ENCODE measurements at places on chromosomes 12 and 14.

GRCh38 chr12:113291586-113291985, 43.3 kb downstream of the SLC8B1 start:
- no peak for DNase-seq

GRCh38 chr14:101073598-101073965, 170.1 kb upstream of the RTL1 start:
- peak; percentile 8 for DNase-seq

DNA sequence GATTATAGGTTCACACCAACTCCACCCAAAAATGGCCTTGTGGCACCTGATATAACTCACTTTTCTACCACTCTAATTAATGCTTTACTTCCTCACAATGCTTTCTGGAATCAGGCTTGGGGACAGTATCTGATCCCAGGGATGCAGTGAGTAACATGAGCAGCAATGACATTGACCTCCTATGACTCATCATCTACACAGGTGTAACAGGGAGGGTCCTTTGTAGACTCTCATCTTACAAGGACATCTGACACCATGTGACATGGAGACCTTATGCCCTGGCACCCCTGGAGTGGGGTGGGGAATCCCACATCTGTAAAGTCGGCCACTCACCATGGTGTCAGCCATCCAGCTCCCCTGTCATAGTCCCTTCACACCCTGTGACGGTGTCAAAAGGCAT, 586.4 kb downstream of the MED13L start:
- DNase-seq: no peak

GRCh38 chr14:70943838-70944237, 36.6 kb downstream of the PCNX1 start:
- DNase-seq: no peak

DNA sequence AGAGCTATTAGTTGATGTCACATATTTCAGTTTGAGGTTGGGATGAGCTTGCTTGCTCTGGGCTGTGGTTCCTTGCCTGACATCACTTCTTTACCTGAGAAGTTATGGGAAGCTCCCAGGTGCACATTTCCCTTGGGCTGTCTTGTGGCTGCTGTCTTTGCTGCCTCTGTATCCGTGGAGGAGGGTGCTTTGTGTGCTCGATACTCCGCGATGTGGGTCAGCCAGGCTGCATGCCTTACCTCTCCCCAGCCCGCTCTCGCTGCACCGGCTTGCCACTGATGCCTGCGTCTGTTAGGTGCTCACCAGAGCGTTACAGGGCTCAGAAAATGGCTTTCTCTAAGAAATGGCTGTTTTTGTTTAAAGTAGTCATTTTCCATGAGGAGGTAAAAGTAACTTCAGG, 19.6 kb downstream of the PELI2 start:
- no peak for DNase-seq

GRCh38 chr12:6904280-6905276, at the start of gene LRRC23:
Gene LRRC23, plus strand, starts transcription at chr12:6904822. Its CDS starts 812 bp downstream, at chr12:6905634.
- peak; percentile 100 for DNase-seq

- no peak for DNase-seq
Observed at GRCh38 chr12:84043355-84043754, 869.2 kb downstream of the SLC6A15 start.

- no peak for DNase-seq
Observed at GRCh38 chr12:130761537-130762318, 45.6 kb upstream of the RIMBP2 start.

GRCh38 chr14:55267820-55268219, 3.4 kb upstream of the FBXO34 start:
- no peak for DNase-seq

- no peak for DNase-seq
Observed at GRCh38 chr12:51307655-51308593, 16.1 kb downstream of the BIN2 start.

DNA sequence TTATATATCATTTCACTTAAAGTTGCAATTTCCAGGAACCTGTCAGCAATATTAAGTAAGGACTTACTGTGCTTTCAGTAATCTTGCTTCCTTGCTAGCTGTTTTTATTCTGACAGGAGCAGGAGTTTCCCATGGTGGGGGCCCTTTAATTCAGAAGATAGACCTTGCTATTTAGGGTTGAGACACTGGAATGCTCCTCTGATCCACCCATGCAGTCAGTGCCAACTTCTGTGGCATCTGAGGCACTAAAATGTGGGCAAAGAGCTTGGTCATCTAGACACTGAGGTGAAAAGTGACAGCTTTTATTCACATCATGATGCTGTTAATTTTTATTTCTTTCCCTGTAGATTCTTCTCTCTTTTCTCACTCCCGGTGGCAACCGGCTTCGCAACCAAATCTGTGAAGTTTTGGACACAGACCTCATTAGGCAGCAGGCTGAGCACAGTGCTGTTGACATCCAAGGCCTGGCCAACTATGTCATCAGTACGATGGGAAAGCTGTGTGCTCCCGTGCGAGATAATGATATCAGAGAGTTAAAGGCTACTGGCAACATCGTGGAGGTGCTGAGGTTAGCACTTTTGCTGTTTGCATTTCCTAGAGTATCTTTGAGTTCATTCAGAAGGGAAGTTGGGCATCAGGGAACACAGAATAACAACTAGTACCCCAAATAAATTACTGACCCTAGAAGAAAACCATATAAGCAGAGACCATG, 18.8 kb downstream of the TCP11L2 start:
- no peak for DNase-seq

DNA sequence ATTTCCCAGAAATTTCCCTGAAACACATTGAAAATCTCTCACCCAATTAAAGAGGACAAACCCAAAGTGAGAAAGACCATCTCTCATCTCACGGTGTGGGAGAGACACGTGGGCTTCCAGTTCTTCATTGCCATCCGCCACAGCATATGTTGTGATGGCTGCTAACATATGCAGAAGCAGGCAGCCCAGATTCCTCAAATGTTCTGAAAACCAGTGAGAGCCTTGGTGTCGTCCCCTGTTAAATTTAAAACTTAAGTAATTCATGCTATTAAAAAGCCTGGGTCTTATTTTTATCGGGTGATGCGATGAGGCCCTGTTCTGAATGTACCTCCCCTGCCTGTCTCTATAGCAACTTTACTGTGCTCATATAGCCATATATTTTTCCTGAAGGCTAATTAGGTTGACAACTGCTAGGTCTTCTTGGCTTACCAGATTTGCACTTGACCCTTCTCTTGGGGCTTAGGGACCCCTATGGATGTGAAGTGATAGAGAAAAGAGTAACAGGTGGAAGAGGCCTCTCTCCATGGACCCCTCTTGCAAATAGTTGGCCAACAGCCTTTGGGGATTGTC, 2.8 kb upstream of the FGF6 start:
- no peak for DNase-seq

GRCh38 chr12:113361574-113362370, 3.4 kb downstream of the PLBD2 start:
- peak; percentile 88 for DNase-seq

DNA sequence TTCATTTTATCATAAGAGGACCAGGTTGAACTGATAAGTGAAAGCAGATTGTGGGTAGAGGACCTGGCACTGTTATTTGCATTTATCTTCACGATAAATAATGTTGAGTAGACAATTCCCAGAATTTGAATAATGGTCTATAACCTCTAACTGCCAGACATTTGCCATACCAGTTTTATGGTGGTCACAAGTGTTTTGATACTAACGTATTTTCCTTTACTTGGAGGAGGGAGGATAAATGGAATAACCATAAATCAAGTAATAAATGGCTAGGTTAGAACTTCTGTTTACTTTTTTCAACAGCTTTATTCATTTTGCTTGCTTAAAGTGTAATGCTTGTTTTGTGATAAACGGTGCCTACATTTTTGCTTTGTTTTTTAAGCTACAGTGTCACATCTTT, 9.5 kb downstream of the PAX9 start:
- no peak for DNase-seq

DNA sequence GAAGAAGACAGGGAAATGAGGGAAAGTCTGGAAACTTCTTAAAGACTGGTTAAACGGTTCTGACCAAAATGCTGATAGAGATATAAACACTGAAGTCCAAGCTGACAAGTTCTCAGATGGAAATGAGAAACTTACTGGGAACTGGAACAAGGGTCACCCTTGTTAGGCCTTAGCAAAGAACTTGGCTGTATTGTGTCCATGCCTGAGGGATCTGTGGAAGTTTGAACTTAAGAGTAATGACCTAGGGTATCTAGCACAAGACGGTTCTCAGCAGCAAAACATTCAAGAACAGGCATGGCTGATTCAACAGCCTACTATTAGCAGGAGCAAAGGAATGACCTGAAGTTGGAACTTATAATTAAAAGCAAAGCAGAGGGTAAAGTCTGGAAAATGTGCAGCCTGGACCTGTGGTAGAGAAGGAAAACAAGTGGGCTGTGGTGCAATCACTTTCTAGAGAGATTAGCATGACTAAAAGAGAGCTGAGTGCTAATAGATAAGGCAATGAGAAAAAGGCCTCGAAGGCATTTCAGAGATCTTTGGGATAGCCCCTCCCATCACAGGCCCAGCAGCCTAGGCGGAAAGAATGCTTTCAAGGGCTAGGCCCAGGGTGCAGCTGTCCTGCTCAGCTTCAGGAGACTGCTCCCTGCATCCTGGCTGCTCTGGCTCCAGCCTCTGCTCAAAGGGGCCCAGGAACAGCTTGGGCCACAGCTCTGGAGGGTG, 60.3 kb downstream of the ATP2B1 start:
- DNase-seq: no peak

DNA sequence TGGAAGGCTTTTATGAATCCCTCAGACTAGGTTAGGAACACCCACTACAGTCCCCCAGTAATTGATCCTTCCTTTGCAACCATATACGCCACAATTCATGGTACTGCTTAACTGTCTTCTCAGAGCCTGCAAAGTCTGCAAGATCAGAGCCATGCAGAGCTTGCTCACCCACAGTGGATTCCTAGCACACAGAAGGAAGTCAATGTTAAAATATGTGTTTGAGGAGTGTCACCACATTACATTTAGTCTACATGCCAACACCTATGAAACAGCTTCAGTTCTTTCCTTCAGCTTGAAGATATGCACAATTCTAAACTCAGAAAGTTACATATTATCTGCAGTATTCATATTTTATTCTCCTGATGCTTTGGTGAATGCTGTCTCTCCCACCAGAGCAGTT, 138.5 kb downstream of the NDUFA12 start:
- no peak for DNase-seq

GRCh38 chr12:79643821-79644220, 46.9 kb downstream of the PAWR start:
- no peak for DNase-seq

GRCh38 chr14:77243853-77244252, 27.2 kb downstream of the NGB start:
- DNase-seq: no peak
